ENCODE measurements at places on chromosomes 5 and 9.

GRCh38 chr5:43802119-43802518 is 199.1 kb downstream of the NNT start:
- DNase-seq = no peak

DNA sequence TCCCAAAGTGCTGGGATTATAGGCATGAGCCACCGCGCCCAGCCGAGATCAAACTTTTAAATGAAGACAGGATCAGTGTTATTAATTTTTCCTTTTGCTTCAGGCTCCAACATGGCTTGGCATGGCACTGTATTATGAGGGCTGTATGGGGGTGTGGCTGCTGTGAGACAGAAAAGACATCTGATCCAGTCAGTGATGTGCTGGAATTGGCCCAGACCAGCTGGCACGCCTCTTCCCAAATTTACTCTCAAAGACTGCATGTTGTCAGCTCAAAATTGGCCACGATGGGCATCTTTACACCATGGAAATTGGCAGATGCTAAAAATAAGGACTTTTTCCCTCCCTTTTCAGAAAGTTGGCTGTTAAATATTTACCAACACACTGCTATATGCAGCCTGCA is 12.1 kb upstream of the COL27A1 start:
- DNase-seq = no peak

DNA sequence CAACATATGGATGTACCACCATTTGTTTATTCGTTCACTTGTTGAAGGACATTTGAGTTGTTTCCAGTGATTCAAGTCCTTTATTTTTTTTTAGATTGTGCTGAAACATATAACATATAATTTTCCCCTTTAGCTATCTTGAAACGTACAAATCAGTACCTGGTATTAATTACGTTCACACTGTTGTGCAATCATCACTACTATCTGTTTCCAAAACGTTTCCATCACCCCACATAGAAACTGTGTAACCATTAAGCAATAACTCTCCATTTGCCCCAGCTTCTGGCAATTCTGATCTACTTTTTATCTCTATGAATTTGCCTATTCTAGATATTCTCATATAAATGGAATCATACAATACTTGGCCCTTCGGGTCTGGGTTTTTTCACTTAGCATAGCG is 116.0 kb downstream of the FGF1 start:
- DNase-seq = no peak

GRCh38 chr9:103397868-103398600 is 402.9 kb downstream of the CYLC2 start:
- DNase-seq = no peak

- DNase-seq = no peak
Measured at GRCh38 chr5:142834504-142834903, 64.3 kb downstream of the ARHGAP26 start.

DNA sequence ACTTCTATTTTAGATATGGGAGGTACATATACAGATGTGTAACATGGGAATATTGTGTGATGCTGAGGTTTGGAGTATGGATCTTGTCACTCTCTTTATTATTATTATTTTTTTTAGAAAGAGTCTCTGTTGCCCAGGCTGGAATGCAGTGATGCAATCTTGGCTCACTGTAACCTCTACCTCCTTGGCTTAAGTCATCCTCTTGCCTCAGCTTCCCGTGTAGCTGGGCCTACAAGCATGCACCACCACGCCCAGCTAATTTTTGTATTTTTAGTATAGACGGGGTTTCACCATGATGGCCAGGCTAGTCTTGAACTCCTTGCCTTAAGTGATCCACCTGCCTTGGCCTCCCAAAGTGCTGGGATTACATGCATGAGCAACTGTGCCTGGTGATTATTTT is 138.4 kb upstream of the SLC28A3 start:
- no peak for DNase-seq

DNA sequence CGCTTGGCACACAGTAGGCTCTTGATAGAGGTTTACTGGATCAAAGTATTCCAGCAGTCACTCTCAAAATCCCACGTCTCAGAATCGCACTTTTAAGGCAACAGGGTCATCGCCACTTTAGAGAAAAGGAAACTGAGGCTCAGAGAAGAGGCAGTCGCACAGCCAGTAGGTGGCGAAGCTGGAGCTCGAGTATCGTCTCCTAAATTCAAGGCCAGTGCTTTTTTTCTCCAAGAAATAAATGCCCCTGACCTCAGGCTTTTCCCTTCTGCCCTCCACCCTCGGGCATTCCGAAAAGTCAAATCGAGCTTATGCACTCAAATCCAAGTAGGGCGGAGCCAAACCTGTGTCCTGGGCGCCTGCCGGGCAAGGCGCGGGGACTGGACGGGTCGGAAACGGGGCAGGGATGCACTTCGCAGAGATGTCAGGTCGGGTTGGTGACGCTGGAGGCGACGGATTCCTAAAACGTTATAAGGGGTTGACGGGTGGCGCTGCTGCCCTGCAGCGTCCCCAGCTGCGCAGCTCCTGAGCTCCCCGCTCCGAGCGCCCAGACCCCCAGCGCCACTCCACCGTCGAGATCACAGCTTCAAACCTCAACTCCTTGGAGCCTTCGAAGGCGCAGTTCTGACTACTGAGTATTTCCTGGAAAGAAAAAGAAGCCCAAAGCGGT is 4.7 kb upstream of the FOXB2 start:
- no peak for DNase-seq

- no peak for DNase-seq
Measured at GRCh38 chr9:131465401-131465800, 37.3 kb upstream of the POMT1 start.

- DNase-seq = no peak
Measured at GRCh38 chr9:134490446-134490845, 151.2 kb upstream of the COL5A1 start.

- DNase-seq = no peak
Measured at GRCh38 chr9:76539180-76539579, 80.2 kb downstream of the GCNT1 start.

DNA sequence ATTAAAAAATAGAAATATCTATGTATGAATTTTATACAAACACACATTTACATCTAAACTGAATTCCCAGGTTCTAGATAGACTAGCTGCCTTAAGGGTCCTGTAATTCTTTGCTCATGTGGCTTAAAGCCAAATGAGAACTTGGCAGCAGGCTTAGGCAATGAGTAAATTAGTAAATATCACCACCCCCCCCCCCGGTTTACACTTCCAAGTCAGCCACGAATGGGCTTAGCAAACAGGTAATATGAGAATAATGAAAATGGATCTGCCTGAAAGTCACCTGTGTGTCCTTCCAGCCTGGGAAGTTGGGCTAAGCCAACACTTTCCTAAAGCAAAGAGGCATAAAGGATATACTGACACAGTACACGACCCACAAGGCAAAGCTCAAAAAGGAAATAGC is 108.6 kb downstream of the KLHL3 start:
- no peak for DNase-seq

DNA sequence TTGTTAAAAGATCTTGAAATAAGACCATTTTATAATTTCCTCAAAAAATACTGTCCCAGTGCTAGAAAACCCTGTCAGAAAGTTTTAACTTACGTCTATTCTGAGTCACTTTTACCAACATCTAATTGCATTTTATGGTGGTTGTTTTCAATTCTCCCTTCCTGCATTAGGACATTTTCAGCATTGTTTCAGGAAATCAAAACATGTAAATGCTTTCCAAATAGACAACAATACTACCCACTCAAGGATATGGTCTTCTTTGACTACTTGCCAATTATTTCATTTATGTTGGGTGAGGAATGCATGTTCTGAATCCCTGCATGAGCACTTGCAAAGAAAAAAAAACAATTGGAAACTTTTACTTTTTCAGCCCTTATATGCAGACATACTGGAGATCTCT is 284.6 kb upstream of the PDE4D start:
- no peak for DNase-seq

DNA sequence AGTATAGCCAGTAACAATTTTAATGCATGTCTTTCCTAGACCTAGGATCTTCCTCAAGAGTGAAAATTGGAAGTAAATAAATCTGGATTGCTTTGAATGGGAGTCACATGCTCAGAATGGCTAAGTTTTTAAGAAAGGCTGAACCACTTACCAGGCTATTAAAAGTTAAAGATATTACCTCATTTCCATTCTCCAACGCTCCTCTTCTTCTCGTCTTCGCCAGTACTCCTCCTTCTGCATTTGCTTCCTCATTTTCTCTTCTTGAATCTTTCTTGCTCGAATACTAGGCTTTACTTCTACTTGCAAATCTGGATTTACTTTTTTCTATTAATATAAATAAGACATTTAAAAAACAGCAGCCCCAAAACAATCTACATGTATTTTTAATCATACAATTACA is 49.6 kb downstream of the ZFR start:
- no peak for DNase-seq

DNA sequence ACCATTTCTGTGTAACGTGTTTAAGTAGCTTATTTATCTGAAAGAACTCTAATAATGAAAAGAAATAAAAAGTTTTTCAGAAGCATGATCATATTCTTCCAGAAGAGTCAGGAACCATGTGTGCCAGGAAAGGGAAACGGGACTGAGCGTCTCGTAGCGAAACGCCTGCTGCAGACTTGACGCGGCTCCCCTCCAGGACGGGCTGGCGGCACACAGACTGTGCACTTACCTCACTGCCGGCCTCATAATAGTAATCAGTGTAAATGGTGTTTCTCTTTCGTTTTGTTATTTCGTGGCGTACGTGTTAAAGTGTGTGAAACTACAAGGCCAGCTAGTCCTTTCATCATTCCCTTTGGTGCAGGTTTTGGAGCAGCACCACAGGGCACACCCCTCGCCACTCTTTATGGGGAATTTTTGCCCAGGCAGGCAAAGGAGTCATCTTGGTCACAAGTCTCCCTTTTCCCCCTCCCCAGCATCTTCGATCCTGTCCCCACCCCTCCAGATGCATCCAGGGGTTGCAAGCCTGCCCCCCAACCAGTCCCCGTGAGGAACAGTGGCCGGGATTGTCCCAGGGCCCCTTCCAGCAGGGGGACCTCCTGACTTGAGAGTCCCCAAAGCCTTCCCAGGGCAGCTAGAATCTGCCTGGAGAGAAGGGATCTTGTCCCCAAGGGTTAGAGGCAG is 233.1 kb downstream of the FANCC start:
- no peak for DNase-seq

GRCh38 chr5:128850049-128850448 is 115.2 kb upstream of the SLC27A6 start:
- DNase-seq = no peak

DNA sequence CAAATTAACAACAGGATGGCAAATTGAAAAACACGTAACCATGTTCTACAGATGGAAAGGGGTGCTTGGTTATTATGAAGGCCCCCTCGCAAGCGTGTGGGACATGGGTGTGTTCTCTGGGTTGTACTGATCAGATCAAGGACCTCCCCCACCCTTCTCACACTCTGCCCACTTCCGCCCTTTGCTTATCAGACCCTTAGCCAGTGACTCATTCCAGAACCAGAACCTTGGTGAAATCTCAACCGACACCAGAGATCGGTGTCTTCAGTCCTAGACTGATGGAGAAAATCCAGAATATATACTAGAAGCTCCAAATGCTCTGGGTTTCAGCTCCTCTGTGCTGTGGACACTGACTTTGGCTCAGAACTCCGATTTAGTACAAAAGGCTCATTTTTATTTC is 64.9 kb downstream of the PTTG1 start:
- DNase-seq = no peak

GRCh38 chr5:91074615-91075014 is 308.5 kb downstream of the ARRDC3 start:
- DNase-seq = no peak

DNA sequence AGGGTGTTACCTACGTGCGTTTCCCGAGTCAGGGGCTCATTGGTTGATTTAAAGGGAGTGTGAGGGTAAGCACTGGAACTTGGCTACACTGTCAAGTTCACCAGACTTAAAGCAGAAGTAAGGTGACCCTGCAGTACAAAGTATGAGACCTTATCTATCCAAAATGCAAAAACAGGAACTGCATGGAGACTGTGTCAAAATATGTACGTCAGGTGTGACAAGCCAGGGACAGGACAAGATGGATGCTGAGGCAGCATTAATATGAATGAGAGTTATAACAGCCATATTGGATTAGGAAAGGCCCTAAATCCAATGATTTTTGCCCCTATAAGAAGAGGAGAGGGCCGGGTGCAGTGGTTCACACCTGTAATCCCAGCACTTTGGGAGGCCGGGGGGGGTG is 15.4 kb upstream of the SUSD3 start:
- no peak for DNase-seq

DNA sequence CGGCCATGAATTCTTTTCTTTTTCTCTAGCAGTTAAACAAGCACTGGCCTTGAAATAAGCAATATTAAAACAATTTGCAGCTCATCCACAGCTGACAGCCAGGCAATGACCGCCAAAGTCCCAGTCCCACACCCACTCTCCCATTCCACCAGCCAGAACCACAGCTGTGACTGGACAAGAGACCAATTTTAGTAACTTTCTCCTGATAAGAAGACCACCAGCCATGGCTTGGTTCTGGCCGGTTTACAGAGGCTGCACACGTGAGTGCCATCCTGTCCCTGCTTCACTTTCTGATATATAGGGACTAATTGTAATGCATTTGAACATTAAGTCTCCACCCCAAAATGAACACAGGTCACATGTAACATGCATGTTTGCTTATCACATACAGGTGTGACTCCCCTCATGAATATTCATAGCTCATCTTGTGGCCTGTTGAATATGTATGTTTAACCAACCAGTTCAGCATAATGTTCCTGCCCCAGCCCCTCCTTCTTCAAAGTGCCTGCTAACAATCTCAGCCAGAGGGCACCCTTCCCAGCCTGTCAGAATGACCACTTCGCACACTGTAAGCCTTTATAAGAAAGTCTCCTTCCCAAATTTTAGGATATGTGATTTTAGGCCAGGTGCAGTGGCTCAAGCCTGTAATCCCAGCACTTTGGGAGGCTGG is 23.9 kb upstream of the FANCC start:
- no peak for DNase-seq

DNA sequence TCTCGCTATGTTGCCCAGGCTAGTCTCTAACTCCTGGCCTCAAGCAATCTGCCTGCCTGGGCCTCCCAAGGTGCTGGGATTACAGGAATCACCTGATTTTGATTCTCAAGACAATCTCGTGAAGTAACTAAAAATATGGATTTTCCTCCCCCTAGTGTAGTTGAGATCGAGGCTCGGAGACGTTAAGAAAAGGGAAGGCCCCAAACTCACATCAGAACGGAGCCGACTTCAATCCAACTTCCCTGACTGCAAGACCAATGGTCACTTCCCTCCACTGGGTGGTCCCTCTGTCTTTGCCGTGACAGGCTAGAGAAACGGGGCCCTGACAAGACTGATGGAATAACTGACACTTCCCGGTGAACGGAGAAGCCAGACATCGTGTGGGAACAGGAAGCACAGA is 28.3 kb downstream of the BARHL1 start:
- DNase-seq = no peak

DNA sequence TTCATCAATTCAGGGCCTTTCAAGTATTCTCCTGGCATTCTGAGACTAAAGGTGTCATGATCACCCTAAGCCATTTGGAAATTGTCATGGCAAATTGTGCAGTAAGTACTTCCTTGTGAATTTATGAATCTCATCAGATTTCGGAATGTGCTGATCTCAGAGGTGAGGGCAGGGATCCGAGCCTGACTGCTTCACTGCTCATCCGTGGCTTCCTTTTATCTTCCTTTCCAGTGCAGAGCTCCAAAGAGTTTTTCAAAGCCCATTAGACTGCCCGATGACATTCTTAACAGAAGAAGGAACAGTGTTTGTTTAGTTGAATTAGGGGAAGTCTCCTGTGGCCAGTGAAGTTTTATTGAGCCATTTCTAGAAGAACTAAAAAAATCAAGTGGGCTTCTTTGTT is 182.8 kb upstream of the GDNF start:
- no peak for DNase-seq

GRCh38 chr5:132298298-132299212 is 4.4 kb downstream of the SLC22A4 start:
- DNase-seq = no peak
